ENCODE measurements at places on chromosomes 12 and 14.

GRCh38 chr14:69708586-69709560 is 58.1 kb upstream of the SRSF5 start:
- DNase-seq: no peak

GRCh38 chr12:91951571-91951970 is 194.1 kb downstream of the BTG1 start:
- no peak for DNase-seq

- peak; percentile 46 for DNase-seq
Measured at GRCh38 chr14:72617391-72618031, 276.4 kb downstream of the DPF3 start.

- DNase-seq: no peak
Measured at GRCh38 chr12:121038861-121039668, at the start of gene OASL. Gene OASL, minus strand, starts transcription at chr12:121039246. Its CDS starts 275 bp downstream, at chr12:121038971.

GRCh38 chr12:93425736-93426411 is 15.9 kb downstream of the UBE2N start:
- DNase-seq: no peak

- DNase-seq: no peak
Measured at GRCh38 chr14:69068744-69069421, 84.0 kb downstream of the DCAF5 start.

DNA sequence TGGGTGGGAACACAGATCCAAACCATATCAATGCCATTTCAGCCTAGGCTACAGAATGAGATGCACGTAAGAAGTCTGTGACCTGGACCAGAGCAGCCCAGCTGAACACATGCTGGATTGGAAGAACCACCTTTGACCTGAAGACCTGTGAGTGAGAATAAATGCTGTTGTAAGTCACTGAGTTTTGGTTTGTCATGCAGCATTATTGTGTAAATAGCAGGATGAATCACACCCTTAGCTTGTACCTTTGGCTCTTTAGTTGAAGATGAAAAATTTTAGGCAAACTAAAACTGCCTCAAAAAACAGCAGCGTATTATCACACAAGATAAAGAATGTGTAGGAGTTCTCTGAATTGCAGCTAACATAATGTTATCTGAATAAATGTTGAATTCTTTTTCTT is 199.4 kb upstream of the LRIG3 start:
- no peak for DNase-seq

- peak; percentile 89 for DNase-seq
Measured at GRCh38 chr12:131830335-131830913, 2.2 kb downstream of the MMP17 start.

DNA sequence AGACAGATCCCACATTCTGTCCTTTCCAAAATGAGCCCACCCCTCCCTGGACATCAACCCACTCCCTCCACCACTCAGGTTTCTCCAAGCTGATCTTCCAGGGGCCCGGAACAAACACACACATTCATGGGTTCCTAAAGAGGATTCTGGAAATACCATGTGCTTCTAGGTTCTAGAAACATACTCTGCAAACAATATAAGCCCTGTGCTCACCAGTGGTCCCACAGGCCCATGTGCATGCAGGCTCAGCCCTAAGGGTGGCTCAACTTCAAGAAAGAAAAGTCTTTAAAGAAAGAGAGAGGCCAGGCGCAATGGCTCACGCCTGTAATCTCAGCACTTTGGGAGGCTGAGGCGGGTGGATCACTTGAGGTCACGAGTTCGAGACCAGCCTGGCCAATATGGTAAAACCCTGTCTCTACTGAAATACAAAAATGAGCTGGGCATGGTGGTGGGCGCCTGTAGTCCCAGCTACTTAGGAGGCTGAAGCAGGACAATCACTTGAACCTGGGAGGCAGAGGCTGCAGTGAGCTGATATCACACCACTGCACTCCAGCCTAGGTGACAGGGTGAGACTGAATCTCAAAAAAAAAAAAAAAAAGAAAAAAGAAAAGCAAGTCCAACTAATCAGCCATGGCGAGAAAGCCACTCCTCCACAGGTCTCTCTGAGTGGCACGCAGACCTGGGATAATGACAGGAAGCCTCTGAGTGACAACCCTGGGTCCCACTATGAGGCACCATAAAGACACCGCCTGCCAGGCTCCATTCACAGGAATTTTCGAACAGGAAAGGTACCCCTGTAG is 59.5 kb upstream of the PNMA1 start:
- DNase-seq: no peak

- no peak for DNase-seq
Measured at GRCh38 chr12:84605983-84606382, 306.6 kb downstream of the SLC6A15 start.

- no peak for DNase-seq
Measured at GRCh38 chr12:108302016-108302402, 37.1 kb downstream of the CMKLR1 start.

DNA sequence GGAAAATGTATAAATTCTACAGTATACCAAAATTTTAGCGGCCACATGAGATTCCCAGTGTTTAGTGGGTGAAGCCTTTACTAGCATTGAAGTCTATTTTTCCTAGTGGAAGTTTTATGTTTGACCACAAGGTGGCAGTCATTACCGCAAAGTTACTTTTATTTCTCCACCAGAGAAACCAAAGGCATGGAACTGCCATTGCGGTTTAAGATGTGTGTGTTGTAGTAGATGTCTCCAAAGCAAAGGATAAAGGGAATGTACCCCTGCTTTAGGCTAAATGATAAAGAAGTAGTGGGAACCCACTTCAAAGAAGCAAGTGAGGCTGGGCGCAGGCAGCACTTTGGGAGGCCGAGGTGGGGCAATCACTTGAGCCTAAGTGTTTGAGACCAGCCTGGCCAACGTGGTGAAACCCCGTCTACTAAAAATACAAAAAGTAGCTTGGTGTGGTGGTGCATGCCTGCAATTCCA is 140.5 kb downstream of the PRKCH start:
- DNase-seq: peak; percentile 43

DNA sequence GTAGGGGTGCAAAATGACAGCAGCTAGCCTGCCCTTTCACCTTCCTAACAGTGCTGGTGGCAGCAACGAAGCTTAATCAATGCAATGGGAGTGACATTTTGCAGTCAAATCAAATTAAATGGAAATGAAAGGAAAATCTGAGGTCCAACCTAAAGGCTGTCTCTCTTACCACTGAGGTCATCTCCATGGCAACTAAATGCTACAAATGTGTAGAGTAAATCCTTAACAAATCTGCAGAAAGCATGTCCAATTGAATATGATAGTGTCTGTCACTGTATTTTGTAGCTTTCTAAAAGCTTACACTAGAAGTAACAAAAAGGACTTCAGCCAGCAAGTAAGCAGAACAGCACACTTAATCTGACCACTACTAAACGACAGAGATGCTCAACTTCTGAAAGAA is 488.8 kb downstream of the BCAT1 start:
- DNase-seq: no peak

DNA sequence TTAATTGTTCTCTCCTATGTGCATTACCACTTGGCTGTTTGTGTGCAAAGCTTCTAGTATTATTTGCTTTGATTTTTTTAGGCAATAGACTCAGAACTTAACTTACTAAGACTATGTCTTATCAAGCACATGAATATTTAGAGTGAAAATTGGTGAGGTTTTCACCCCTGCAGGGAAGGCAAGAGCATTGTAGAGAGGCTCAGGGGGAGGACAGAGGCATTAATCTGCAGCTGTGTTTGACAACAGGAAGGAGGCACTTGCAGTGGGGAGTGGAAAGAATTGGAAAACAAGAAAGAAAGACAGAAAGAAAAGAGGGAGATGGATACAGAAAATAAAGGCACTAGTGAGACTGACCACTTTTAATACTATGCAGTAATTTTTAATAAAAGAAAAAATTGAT is 431.6 kb downstream of the PDZRN4 start:
- DNase-seq: no peak

GRCh38 chr14:103597623-103598377 is 31.2 kb upstream of the KLC1 start:
- no peak for DNase-seq

- DNase-seq: no peak
Measured at GRCh38 chr14:50417853-50418252, 21.2 kb upstream of the CDKL1 start.

GRCh38 chr12:45547822-45548221 is 181.7 kb upstream of the ARID2 start:
- DNase-seq: no peak

DNA sequence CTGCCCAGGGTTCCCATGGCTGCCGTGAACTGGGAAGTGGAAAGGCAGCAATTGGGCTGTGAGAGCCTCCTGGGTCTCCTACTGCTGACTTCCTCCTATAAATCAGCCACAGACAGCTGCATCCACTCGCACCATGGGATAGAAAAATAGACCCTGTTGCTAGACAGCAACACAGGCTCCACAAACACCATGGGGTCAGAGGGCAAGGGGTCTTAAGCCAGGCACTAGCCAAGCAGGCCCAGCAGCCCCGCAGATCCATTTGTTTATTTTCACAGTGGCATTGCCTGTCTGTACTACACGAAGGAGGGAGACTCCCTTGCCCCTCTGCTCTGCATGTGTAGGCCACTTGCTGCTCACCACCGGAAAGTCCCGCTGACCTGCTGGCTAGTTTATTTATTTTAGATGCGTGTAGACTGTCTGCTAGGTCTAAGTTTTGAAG is 139.8 kb downstream of the DACT1 start:
- DNase-seq: no peak

- peak; percentile 42 for DNase-seq
Measured at GRCh38 chr14:26887847-26888246, 290.0 kb upstream of the NOVA1 start.

DNA sequence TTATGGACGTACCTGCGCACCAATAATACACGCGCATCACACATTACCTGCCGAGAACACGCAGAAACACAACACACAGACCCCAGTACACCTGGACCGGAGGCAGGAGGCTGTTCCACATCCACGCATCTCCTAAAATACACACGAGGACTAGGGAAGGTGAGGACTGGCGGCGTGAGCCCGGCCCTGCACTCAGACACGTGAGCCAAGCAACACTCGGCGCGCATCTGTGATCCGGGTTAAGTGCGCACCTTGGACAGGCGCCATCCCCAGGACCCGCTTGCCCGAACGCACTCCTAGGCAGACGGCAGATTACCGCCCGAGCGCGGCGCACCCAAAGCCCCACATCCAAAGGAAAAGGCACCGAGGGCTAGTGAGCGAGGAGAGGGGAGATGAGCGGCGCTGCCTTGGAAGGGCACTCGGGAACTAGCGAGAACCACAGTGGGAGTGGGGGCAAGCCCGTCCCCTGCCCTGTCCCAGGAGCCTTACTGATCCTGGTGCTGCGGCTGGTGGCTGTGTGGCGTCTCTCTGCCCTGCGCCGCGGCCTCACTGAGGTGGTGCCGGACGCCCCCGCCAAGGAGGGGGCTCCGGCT is 417 bp downstream of the GLS2 start:
- DNase-seq: peak; percentile 34

DNA sequence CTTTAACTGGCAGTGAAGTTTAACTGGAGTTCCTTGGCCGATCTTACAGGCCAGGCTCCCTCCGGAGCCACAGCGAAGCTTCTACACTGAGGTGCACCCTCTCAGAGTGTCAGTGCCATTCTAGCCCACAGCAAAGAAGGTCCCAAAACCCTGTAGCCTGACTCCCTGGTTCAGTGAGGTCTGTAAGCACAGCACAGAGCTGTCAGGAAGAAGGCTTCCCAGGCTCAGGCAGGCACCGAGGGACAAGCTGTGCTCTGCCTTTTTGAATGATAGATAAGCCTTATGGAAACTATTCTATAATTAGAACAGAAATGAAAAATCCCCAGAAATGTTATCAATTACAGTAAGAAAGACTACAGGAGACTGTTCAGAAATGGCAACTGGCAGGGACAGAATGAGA is 40.2 kb downstream of the MOK start:
- peak; percentile 76 for DNase-seq

- DNase-seq: no peak
Measured at GRCh38 chr12:62898526-62898925, 36.4 kb downstream of the PPM1H start.

DNA sequence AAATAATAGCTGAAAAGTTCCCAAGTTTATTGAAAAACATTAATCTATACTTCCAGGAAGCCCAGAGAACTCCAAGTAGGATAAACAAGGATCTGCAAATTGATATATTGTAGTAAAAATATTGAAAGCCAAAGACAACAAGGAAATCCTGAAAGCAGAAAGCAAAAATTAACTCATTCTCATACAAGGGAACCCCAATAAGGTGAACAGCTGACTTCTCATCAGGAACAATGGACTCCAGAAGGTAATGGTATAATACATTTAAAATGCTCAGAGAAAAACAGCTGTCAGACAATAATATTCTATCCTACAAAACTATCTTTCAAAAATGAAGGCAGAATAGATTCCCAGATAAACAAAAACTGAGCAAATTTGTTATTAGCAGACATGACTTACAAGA is 138.1 kb upstream of the BMP4 start:
- DNase-seq: no peak

- DNase-seq: no peak
Measured at GRCh38 chr14:76769636-76770292, 8.5 kb downstream of the VASH1 start.

DNA sequence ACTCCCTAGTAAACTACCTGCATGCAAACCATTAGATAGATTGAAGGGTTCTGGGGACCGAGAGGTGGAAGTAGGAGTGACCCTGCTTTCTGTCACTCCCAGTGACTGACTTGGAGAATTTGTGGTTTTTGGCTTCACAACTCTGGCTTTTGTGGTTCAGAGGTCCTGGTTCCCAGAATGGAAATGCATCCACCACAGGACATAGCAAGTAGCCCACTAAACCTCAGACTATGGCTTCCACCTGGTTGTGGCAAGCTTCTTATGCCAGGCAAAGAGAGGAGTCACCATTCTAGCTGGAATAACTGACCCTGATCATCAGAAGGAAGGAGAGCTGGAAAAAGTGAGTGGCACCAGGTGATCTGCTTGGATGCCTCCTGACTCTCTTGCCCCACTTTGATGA is 162.4 kb upstream of the TMEM260 start:
- no peak for DNase-seq

GRCh38 chr14:57209561-57209960 is 59.1 kb downstream of the EXOC5 start:
- no peak for DNase-seq

GRCh38 chr14:98959958-98960616 is 311.9 kb downstream of the BCL11B start:
- no peak for DNase-seq

GRCh38 chr14:84929086-84929485 is 600.9 kb upstream of the FLRT2 start:
- DNase-seq: no peak
